Activated T-cell treated with anti-CD3 and anti-CD28 coated beads for 24 hours (primary cell): ENCODE measurements at places on chromosomes 1 and 21.

DNA sequence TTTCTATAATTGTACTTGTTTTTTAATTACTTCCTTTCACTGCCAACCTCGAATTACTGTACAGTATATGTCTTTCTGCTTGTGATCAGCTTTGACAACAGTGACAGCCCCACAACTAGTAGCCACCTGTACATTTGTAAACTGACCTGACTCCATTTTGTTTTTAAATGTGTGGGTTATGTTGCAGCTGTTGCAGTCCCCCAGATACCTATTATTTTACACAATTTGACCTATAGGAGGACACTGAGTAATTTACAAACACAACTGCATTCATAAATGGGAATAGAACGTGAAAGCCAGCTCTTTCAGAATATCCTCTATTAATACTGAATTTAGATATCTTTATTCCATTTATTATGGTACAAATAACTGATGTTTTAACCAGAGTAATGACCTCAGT, 2.5 kb upstream of the VAMP3 start:
- no peak for DNase-seq

GRCh38 chr1:43841321-43842174, 92.1 kb upstream of the ARTN start:
- no peak for DNase-seq

- no peak for DNase-seq
Observed at GRCh38 chr1:42017259-42017658, 98.5 kb upstream of the HIVEP3 start.

DNA sequence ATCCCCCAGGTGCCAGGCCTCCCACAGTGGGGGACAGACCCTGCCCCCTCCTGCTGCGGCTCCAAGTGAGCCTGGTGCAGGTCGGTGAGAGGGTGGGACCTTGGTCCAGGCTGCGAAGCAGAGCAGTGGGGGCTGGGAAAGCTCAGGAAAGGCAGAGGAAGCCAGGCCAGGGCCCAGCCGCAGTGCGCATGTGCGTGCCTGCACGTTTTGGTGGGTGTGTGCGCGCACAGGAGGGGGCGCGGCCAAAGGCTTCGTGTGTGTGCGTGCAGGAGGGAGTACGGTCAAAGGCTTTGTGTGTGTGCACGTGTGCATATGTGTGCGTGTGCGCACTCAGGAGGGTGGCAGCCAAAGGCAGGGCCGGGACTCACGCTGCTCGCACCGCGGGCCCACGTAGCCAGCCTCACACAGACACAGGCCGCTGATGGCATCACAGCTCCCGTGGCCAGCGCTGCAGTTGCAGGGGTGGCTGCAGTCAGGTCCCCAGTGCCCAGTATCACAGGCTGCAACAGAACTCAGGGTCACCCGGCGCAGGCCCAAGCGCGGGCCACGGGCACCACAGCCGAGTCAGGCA, 45.9 kb downstream of the ARHGEF16 start:
- DNase-seq = no peak

GRCh38 chr1:8424539-8425116, 106.7 kb downstream of the SLC45A1 start:
- DNase-seq = peak; percentile 36

DNA sequence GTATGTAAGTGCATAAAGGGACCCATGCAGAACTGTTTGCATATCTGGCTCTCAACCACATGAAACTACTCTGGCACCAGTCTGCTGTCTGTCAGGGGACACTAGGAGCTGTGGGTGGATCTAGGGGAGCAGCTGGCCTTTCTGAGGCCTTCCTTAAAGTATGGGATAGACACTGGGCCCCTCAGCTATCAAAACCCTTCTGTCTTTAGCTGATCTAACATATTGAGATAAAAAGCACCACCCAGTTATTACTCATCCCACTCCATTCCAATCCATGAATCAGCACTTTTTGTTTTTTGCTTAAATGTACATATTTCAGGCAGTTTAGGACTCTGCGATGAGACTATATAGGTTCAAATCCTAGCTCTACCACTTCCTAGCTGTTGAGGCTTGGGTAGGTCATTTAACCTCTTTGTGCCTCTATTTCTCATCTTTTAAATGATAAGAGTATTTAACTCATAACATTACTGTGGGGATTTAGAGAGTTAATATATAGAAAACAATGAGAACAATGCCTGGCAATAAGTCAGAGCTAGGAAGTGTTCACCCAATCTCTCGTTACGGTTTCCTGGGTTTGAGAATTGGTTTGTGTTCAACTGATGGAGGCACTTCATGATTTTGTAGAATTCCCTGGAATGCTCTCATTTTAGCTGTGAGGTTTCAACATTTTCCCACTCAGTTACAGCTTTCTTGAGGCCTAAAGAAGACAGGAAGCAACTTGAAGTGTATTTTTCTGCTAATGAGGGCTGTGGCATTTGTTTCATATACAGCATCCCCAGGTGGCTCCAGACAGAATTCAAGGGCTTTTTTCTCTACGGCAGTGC, 68.9 kb downstream of the LRIG2 start:
- DNase-seq = no peak

GRCh38 chr21:26553898-26554297, 19.2 kb downstream of the CYYR1 start:
- no peak for DNase-seq

- DNase-seq = no peak
Observed at GRCh38 chr1:237062976-237063375, 21.0 kb downstream of the RYR2 start.

DNA sequence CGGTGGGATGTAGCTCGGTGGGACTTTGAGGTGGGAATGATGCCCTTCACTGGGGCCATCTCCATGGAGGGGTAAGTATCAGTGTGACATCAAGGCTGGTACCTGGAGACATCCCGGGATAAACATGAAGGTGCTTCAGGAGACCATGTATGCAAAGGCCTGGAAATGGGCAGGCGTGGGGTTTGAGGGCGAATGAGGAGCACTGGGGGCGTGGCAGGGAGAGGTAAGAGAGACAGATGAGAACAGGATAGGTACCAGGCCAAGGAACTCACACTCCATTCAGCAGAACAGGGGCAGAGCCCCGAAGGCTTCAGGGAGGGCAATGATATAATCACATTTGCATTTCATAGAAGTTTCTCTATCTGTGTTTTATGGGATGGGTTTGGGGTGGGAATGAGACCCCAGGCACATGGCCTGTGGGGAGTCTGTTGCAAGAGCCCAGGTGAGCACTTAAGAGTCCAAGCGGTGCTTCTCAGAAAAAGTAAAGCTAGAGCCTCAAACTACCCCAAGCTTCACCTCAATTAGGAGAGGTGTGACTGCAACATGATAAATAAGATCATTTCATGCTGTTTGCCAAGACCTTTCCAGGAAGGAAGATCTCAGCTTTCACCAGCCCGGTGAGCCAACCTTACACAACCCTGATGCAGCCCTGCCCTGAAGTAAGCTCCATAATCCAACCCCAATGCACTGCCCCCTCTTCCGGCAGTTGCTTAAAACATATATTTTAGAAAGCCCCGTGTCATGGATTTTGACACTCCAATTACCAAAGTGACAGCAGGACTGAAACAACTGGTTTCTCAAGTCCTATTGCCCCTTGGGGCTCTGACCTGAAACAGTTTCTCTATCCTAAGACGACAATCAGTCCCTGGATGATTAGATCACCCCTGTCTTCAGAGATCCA, 7.4 kb downstream of the S100A9 start:
- DNase-seq = no peak

DNA sequence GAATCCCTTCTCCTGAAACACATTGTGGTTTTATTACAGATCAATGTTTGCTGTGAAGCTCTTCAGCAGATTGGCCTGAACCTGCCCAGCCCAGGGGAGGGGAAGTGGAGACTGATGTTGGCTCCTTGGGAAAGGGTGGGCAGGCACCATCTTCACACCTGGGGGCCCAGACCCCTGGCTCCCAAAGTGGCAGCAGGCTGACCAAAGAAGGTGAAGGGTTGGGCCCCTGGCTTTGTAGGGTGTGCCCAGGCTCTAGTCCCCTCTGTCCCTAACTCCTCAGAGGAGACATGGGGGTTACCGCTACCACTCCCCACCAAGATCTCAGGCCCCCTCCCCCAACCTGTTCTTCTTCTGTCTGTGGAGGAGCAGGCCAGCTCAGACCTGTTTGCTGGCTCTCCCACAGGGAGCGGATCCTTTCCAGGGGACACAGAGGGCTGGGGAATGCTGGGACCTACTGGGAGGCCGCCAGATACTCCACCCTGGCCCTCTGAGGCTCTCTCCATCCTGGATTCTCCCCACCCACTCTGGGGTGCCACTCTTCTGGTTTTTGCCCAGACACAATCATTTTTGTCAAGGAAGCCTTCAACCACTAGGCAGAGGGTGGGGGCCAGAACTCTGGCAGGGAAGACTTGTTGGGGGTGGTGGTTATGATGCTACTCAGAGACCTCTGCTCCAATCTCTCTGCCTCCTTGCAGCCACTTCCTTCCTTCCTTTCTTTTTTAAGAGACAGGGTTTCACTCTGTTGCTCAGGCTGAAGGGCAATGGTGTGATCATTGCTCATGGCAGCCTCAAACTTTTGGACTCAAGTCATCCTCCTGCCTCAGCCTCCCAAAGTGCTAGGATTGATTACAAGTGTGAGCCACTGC, 5.0 kb upstream of the EFNA3 start:
- DNase-seq = no peak

- DNase-seq = no peak
Observed at GRCh38 chr1:44483089-44483874, 78.2 kb downstream of the RNF220 start.

- no peak for DNase-seq
Observed at GRCh38 chr1:179591592-179592580, at the start of gene TDRD5. Gene TDRD5, plus strand, starts transcription at chr1:179591832. Its CDS starts 784 bp downstream, at chr1:179592616.

DNA sequence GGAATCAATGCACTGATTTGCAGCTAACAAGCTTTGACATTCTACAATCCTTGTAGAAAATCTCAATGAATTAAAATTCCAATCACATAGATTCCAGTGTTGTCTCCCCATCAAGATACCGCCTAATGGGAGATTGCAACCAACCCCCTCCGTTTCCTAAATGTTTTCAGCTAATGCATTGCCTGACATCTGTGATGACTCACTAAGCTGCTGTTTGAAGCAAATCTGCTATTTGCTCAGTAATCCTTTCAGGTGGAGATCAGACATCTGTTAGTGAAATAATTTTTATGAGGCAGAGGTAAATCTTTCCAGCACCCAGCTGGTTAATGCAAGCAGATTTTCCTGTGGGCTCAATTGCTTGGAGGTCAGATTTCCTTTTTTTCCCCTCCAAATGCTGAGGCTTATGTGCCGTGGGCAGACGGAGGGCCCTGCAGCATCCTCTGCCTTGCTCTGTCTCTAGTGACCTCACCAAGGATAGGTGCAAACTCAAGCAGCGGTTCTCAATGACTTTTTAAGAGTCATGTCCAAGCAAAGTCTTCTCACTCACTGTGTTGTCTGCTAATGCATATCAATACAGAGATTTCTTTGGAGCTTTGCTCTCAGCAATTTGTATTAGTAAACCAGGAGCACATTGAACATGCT, 91.1 kb upstream of the RAB3GAP2 start:
- no peak for DNase-seq

- no peak for DNase-seq
Observed at GRCh38 chr1:30472009-30472408, 251.4 kb downstream of the MATN1 start.

- DNase-seq = no peak
Observed at GRCh38 chr1:173527151-173527826, 50.2 kb downstream of the PRDX6 start.

DNA sequence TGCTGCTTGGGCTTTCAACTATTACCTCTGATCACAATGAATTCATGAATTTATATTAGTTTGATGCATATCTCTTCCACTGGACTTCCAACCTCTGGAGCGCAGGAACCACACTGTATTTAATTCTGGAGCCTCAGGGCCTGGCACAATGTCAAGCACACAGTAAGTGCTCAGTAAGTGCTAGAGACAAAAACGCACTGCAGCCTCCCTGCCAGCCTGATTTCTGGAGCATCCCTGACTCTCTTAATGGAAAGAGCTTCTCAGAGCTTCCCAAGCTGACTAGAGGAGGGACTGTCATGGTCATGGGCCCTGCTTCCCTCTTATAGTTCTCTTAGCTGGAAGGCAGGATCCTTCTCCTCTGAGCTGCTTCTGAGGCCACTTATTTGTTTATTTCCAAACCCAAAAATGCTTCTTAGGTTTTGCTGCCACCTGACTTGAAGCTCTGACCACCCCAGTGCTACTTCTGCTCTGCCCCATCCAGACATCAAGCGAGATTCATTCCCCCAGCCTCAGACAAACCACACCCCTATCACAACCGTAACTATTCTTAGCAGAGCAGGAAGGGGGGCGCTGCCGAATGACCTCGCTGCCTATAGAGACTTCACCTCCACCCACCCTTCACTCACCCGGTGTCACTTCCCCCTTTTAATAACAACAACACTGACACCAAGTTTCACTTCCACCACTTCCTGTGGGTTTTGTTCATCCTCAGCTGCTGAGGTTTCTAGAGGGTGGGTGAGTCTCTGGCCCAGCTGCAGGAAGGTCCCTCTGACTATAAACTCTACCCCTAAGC, 33.6 kb downstream of the NUAK2 start:
- peak; percentile 70 for DNase-seq

DNA sequence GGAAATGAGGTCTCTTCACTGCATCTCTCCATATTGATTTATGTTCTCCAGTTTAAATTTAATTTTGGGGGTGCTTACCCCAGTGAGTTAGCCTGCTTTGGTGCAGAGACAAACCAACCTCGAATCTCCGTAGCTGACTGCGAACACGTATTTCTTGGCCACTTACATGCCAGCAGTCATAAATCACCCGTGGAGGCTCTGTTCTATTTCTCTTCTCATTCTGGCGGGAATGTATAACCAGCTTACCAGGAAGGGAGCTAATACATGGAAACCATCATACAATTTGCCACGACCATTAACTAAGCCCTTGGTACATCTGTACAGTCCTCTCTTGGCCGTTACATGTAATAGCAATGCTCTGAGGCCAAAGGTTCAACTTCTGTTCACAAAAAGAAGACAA, 148.0 kb downstream of the PLA2G4A start:
- DNase-seq = no peak

DNA sequence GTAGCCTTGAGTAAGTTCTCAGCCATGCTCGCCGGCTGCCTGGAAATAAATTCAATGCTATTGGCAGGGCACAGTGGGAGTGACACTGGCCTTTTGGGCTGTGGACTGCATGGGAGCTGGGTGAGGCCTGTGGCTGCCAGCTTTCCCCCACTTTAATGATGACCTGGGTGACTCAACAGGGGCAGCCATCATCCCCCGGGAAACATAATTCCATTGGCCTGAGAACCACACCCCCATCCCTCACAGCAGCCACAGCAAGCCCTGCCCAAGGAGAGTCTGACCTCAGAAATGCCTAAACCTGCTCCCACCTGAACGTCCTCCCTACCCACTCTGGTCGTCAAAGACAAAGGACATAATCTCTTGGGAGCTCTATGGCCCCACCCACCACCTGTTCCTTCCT, 384.0 kb downstream of the LTN1 start:
- DNase-seq = no peak

DNA sequence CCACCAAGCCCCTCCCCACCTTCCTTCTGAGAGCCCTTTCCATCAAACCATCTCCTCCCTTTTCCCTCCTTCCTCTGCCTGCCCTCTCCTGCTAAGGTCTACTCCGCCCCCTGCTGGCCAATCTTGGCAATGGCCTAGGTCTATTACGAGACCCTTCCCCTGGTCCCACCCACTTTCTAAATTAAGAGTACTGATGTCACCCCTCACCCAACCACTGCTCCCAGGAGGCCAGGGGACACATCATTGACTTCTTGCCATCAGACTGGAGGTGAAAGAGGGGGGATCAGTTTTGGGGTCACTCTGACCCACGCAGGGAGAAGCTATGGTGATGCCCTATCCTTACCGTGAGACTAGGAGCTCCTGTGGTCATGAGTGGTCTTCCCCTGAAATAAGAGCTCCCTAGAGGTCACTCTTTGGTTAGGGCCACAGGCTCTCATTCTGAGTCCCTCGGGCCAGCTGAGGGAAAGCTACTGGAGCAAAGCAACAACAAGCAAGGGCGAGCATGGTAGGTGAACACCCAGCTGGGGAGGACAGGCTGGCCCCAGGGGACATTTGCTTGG, 34.6 kb upstream of the S100A7 start:
- peak; percentile 59 for DNase-seq
